ENCODE measurements at places on chromosomes 2 and 18. TPM values are rescaled to one million over a fixed set of nuclear protein-coding genes. Genes with fewer than 3 reads are reported as not detected.

DNA sequence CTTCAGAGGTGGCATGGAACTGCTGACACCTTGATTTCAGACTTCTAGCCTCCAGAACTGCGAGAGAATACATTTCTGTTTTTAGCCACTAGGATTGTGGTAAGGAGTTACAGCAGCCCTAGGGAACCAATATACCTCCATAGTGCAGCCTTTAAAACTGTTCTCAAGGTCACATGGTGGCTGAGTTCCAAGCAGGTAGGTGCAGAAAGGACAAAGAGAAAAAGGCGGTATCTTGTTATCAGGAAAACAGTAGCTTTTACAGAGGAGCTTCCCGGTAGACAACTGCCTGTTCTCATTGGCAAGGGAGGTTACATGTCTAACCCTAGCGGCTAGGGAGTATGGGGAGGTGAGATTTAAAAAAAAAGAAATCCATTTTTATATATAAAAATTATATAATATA is 96.2 kb upstream of the BCL2L11 start:
- DNase-seq, result no peak

- no peak for DNase-seq
Observed at GRCh38 chr2:65980531-65980930, 454.4 kb upstream of the MEIS1 start.

DNA sequence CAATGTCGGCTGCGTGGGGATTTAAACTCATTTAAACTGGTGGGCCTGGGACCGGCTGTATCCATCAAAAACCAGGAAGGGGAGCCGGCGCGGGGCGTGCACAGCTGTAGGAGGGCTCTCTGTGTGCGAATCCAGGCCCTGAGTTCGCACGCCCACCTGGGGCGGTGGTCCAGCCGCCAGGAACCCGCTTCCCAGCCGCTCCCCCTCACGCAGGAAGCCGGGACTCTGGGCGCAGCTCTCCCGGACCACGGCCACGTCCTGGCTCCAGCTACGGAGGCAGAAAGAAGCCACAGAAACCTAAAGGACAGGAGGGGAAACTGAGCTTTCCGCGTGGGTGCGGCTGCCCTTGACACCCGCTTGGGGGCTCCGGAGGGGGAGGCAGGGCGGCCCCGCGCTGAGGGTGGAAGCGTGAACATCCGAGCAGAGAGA is 80.6 kb downstream of the GFPT1 start:
- no peak for DNase-seq

The CAPN14 gene
- 0.51 TPM for total RNA-seq

DNA sequence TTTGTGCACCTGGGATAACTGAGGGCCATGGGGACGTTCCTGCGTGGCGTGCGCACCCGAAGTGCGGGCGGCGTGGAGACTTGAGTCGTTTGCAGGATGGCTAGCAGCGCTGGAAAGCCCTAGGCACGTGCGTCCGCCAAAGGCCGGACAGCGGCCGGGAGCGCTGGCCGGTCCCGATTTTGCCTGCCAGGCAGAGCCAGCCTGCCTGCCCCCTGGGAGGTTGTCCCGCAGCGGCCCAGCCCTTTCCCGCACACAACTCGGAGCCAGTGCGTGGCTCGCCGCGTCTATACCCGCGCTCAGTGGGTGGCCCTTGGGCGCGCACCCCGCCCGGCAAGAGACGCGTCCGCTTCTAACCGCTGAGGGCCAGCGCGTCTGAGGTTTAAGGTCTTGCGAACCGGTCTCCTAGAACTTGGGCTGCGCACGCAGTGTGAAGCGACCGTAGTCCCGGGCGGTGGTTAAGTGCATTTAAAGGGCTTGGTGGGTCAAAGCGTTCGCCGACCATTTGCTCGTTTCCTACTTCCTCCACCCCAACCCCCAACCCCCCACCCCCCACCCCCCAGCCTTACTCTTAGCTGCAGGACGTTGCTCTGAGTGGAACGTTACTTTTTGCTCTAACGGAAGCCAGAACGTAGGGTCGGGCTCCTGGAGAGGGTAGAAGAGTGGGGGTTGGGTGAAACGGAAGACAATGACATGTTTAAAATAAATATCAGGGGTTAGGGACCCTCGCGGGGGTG is 627 bp downstream of the CDCA7 start:
- peak; percentile 64 for DNase-seq

GRCh38 chr2:128578406-128579390 is 260.0 kb upstream of the HS6ST1 start:
- DNase-seq, result no peak

- DNase-seq, result no peak
Observed at GRCh38 chr2:85400023-85400422, 10.1 kb downstream of the CAPG start.

The ZBTB7C gene
- total RNA-seq, result not detected

The OXER1 gene
- 0.14 TPM for total RNA-seq

DNA sequence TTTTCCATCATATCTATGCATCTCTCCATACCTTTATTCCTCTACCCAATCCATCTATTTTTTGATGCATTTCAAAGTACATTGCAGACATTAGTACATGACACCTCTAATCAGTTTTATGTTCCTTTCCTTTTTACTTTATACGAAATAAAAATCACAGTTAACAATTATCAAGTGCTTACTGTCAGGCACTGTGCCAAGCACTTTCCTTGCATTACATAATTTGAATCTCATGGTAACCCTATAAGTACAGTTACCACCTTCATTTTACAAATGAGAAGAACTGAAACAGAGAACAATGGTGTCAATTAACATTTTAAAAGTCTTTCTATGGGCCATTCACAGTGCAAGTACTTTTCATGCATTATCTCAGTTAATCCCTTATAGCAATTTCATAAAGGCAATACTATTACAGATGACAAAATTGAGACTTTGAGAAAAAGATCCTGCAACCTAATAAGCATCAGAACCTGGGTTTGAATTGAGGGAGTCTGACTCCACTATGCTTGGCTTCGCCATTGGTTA is 544.4 kb upstream of the TNP1 start:
- no peak for DNase-seq

- DNase-seq, result peak; percentile 87
Observed at GRCh38 chr2:121076885-121077549, 208.0 kb downstream of the TFCP2L1 start.

DNA sequence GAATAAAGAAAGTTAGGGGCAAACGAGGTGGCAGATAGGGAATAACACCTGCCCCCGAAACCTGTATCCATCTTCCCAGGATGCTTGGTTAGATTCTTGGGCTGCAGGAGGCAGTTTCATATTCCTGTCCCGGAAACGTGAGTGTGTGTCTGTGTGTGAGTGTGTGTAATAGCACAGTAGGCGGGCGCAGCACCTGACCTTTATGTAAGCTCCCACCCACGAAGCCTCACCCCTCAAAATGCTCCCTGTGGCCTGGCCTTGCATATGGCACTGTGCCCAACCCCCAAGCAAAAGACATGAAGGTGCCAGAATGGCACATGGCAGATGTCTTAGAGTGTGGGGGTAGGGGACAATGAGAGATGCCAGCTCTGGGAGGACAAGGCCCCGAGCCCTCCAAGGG is 48.9 kb downstream of the EFR3B start:
- no peak for DNase-seq

The TWIST2 gene
- not detected for total RNA-seq

GRCh38 chr2:207772081-207772843 is 2.6 kb upstream of the FZD5 start:
- DNase-seq, result peak; percentile 66

The MDH1B gene
- 1.3 TPM for total RNA-seq

- no peak for DNase-seq
Observed at GRCh38 chr2:181484851-181485637, 27.9 kb downstream of the ITGA4 start.

DNA sequence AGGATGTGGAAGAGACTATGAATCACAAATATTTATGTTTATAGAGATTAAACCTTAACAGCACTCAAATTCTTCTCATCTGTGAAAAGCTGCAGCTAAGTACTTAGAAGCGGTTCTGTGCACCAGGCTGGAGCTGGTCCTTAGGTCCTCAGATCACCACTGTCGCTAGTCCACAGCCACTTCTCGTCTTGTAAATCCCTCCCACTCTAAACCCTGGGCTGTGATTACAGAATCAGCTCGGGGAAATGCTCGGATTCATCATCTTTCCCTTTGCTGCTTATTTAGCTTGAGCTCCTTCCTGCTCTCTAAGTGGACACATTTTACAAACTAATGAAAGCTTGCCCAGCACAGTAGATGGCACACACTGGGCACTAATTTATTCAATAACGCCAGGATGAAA is 61.7 kb downstream of the RNF152 start:
- no peak for DNase-seq

The C2orf15 gene
- 1.1 TPM for total RNA-seq

The CYP27A1 gene
- total RNA-seq, result 0.16 TPM

DNA sequence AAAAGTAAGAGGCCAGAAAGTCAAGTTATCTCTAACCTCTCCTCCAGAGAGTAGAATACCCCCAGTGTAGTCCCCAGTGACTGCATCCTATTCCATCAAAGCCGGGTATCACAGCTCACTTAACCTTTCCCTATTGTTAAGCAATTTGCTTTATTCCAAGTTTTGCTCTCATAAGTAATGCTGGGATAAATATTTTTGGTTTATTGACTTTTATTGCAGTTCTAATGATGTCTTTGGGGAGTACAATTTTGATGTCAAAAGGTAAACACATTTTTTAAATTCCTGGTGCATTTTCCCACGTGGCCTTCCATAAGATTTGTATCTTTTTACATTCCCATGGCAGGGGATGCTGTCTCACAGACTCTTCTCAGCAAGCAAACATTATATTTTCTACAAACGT is 43.3 kb downstream of the CMPK2 start:
- DNase-seq, result no peak

- DNase-seq, result no peak
Observed at GRCh38 chr2:177072090-177072489, 140.5 kb upstream of the HNRNPA3 start.

- DNase-seq, result no peak
Observed at GRCh38 chr2:240815761-240816583, 4.0 kb downstream of the KIF1A start.

GRCh38 chr2:239539776-239540100 is 138.9 kb upstream of the HDAC4 start:
- no peak for DNase-seq

DNA sequence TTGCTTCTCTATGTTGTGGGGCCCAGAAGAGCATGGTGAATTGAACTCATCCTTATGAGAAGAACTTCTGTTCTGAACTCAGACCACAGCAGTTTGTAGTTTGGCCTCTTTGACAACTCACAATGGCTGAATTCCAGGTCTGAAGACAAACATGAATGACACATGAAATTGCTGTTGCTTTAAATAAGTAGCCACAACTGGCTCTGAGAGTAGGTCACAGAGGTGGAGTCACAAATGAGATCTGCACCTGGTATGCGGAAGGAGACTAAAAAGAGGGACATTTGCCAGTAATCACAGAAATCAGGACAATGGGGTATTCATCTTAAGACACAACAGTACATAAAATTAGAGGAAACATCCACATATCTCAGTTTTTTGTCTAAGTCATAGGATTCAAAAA is 290.3 kb upstream of the MMADHC start:
- DNase-seq, result no peak

GRCh38 chr18:74734013-74734444 is 136.4 kb downstream of the ZNF407 start:
- no peak for DNase-seq

DNA sequence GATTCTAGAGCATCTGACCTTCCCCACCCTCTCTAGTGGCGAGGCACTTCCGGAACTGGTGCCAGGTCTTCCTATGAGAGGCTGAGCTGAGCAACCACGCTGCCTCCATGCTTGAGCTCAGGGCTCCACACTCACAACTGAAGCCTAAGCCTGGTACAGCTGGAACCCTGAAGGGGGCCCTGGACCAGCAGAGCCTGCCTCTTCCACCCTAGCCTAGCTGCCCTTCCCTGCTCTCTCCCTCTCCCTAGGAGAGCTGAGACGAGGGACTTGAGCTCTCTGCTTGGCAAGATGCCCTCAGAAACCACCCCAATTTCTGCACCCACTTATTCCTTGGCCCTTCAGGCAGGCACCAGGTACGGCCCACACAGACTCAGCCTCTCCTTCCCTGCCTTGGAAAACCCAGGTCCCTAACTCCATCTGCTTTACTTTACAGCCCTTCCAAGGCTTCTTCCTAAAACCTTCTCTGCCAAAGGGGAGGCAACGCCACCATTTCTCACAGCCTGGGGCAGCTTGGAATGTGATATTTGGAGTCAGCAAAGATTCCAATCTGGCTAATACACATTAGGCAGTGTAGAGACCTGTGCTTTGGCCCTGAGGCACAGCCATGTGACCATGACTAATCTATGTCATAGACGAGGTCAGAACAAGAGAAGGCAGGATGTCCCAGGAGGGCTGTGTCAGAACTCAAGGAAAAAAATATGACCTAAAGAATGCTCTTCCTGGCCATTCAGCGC is 18.8 kb downstream of the COX7A2L start:
- no peak for DNase-seq

The DOCK10 gene
- 177 TPM for total RNA-seq

- peak; percentile 9 for DNase-seq
Observed at GRCh38 chr2:221380062-221380461, 192.0 kb downstream of the EPHA4 start.

DNA sequence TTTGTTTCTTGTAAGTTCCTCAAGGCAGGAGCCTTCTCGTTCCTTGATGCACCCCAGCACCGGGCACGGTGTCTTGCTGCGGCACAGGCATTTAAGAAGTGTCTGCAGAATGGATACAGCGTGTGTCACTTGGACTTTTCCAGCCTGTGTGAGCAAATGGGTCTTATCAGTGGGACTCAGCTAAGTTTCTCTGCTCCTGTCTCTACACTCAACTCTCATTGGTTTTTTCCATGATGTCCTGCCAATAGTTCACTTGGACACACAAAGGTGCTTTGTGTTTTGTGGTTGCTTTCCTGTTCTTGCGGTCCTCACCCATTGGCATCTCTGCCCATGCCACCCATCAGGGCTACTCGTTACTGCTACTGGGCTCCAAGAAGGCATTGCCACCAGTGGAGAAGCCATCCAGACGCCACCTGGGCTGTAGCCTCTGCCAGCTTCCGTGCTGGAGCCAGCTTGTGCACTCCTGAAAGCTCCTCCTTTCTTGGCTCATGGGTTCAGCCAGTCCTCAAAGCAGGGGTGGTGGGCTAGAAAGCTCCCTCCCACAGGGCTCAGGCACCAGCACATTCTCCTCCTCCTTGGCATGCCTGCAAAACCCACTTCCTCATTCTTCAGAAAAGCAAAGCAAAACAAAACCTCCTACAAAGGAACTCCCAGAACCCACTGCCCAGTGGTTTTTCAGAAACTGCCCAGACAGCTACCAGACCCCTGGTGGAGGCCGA is 41.4 kb downstream of the IL1R2 start:
- DNase-seq, result peak; percentile 41

- DNase-seq, result no peak
Observed at GRCh38 chr2:628651-629050, 48.6 kb downstream of the TMEM18 start.

GRCh38 chr2:226540204-226540994 is 259.2 kb downstream of the IRS1 start:
- no peak for DNase-seq

DNA sequence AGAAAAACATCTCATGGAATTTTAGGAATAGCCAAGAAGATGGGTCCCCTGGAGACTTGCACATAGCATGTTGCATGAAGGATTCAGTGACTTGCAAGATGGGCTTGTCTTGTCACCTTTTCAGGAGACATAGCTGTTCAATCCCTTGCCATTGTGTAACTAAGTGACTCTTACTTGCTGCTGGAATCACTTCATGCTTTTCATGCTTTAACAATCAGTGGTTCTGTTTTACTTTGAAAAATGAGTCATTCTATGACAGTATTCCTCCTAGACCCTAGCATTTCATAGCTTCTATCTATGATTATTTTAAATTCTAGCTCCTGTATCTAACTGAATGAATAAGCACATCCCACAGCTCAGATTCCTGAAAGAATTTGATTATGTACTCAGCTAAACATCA is 2.8 kb downstream of the KYNU start:
- no peak for DNase-seq

The INHBB gene
- total RNA-seq, result not detected

- DNase-seq, result no peak
Observed at GRCh38 chr2:64092502-64092901, 51.7 kb downstream of the PELI1 start.

All from activated CD4-positive, alpha-beta T cell treated with anti-CD3 and anti-CD28 coated beads for 36 hours (primary cell).